Fibroblast of the conjunctiva (primary cell): ENCODE measurements at places on chromosomes 13 and 19.

DNA sequence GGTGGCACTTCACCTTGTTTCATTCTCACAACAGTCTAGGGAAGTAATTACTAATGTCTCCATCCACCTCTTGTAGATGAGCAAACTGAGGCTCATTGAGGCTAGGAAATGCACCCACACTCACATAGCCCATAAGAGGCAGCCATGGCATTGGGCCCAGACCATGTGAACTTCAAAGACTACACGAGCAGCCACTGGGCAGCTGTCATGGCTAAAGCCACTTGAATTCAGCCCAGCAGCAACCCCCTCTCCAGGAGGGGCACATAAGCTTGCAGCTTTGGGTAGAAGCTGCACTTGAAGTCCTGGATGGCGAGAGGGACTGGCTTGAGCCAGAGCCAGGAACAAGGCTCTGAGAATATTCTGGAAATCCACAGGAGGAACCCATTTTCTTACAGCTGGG lies 13.4 kb downstream of the ALOX5AP start:
- no peak for DNase-seq

GRCh38 chr13:50611117-50611781 lies 232.2 kb downstream of the DLEU7 start:
- no peak for DNase-seq

DNA sequence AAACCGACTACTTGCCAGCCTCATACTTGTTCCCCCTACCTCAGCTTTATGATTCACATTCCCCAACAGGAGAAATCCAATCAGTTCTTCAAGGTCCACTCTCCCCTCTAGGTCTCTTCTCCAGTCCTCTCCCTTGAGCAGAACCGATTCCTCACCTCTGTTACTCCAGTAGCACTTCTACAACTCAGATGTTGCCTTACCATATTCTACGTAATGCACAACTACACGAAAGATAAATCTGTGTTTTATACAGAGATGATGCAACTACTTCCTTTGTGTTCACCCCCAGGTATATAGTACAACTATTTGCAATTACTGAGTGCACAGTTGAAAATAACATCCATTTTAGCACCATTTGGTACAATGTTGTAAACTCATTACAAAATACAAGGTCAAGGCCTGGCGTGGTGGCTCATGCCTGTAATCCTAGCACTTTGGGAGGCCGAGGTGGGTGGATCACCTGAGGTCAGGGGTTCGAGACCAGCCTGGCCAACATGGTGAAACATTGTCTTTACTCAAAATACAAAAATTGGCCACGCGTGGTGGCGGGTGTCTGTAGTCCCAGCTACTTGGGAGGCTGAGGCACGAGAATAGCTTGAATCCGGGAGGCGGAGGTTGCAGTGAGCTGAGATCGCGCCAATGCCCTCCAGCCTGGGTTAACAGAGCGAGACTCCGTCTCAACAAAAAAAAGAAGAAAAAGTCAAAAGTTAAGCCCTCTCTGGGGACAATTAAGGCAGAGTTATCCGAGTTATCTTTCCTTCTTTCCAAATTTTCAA lies 2.8 kb upstream of the WBP4 start:
- DNase-seq = no peak

- no peak for DNase-seq
Observed at GRCh38 chr19:30471441-30471840, 99.3 kb downstream of the ZNF536 start.

- DNase-seq = no peak
Observed at GRCh38 chr19:53655042-53655665, 23.4 kb downstream of the DPRX start.

GRCh38 chr13:75769141-75769905 lies 133.2 kb downstream of the LMO7 start:
- DNase-seq = no peak

GRCh38 chr13:110875241-110875640 lies 39.6 kb downstream of the ANKRD10 start:
- DNase-seq = no peak
